Stimulated activated CD4-positive, alpha-beta T cell treated with anti-CD3 and anti-CD28 coated beads, TNF-alpha, amount 100 ng/mL, for 48 hours (primary cell): ENCODE measurements at places on chromosomes 4 and X.

- no peak for DNase-seq
Measured at GRCh38 chr4:177450426-177451107, 8.3 kb upstream of the AGA start.

DNA sequence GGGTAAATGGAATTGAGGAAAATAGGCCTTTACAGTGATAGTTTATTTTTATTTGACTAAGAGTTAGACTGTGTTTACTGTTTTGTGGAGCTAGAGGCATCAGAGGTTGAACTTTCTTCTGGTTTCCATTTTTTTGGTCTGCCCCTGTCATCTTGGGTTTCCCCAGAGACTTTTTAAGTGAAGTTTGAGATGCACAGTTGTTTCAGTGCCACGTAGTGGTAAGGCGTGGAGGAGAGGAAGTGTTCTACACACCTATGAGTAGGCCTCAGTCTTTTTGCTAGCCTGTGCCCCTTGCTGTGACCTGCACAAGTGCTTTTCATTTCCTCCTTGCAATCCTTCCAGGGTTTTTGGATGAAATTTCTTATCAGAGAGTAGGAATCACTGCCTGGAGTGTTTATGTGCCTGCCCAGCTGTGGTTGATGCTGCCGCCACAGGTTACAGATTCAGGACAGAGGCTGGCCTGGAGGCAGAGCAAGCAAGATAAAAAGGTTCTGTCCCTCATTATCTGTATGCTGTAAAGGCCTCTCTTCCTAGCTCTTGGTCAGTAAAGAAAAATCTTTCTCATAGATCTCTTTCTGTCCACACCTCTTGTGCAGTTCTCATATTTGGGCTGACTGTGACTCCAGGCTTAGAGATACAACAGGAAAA, 12.5 kb upstream of the HSFX4 start:
- no peak for DNase-seq

DNA sequence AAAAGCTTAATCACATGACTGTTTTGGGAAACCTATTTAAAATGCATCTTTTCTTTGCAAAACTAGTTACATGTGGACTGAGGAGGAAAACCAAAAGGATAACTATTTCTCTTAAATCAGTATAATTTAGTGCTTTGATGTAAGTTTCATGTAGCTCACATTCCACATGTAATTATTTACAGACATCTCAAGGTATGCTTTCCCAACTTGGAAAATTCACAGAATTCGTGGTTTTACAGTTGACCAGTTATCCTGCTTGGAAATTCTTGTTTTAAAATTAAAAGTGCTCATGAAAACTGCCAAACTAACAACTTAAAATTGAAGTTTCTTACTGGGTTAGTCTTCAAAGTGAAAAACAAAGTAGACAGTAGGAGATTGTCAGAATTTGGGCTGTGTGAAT, 52.4 kb downstream of the EDNRA start:
- DNase-seq, result no peak

GRCh38 chrX:36609616-36610585, 398.3 kb upstream of the FAM47C start:
- DNase-seq, result no peak

DNA sequence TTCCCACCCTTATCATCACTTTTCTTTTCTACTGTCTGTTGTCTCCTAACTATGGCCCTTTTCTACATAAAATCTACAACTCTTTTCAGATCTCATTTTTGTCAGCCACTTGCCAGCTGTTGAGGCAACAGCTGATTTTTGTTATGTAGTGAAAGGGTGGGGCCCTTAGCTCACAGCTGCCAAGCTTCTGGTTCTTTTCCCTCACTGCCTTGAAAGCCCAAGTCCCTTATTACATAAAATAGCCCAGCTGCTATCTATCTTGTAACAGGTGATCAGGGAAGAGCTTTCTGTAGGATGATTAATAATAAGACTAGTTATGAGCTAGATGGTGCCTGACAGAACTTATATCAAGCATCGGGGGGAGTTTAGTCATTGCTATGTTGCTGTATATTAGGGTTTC, 45.9 kb downstream of the ADGRL3 start:
- no peak for DNase-seq

GRCh38 chrX:790783-791360, 160.3 kb downstream of the SHOX start:
- DNase-seq, result no peak

DNA sequence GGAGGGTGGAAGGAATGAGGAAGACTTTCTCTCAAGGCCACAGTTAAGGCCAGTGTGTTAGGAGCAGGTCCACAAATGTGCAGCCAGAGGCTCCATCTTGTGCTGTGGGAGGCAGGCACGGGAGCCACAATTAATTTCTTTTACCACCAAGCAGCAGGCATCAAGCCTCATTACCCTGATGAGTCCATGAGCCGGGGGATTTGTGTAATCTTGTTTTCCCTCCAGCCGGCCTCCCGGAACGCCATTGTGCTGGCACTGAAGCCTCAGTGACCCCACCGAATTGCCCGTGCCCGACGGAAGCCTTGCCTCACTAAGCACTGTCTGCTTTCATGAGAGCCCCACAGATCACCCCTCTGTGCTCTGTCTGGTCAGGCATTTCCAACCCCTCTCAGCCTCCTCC, 154.7 kb upstream of the STX18 start:
- no peak for DNase-seq

- no peak for DNase-seq
Measured at GRCh38 chr4:33057736-33058135, 2337.6 kb downstream of the PCDH7 start.

GRCh38 chr4:111930659-111931058, 214.6 kb upstream of the FAM241A start:
- no peak for DNase-seq
